ENCODE measurements at places on chromosomes 6 and 20. TPM values are rescaled to one million over a fixed set of nuclear protein-coding genes. Genes with fewer than 3 reads are reported as not detected.

The GRM1 gene
- total RNA-seq: not detected

The COL11A2 gene
- 0.32 TPM for total RNA-seq

The BMP7 gene
- 34.2 TPM for total RNA-seq

DNA sequence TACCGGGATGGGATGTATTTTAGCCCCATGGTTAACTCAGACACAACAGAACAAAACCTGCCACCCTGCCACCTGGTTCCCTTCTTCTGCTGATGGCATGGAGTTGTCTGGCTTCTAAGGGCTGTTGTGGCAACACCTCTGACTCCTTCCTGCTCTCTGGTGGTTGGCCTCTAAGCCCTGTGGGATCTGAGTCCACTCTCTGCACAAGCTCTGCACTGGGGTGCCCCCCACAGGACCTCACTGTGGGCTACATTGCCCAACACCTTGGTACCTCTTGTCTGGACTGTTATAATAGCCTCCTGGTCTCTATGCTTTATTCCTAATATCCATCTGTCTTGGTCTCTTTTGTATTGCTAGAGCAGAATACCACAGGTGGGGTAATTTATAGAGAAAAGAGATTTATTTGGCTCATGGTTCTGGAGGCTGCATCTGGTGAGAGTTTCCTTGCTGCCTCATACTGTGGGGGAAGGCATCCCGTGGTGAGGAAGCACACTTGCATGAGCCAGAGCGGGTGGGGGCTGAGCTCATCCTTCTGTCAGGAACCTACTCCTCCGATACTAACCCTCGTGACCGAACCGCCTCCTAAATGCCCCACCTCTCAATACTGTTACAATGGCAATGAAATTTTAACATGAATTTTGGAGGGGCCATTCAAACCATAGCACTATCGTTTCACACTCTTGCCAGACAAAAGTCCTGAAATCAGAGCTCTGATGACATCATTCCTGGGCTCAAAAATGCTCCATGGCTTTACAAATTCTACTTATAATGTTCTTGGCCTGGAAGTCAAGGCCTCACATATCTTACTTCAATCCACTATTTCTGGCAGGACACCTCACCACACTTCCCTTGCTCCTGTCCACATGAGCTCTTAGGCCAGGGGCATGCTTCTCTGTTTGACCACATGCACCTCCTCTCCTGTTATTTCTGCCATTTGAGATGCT, 127.2 kb downstream of the PAX1 start:
- ATAC-seq: no peak

GRCh38 chr20:22862671-22863230, 172.4 kb upstream of the SSTR4 start:
- no peak for ATAC-seq

- ATAC-seq: peak; percentile 58
These were observed 273.3 kb downstream of the ALDH8A1 start for GRCh38 chr6:134676307-134677281.

DNA sequence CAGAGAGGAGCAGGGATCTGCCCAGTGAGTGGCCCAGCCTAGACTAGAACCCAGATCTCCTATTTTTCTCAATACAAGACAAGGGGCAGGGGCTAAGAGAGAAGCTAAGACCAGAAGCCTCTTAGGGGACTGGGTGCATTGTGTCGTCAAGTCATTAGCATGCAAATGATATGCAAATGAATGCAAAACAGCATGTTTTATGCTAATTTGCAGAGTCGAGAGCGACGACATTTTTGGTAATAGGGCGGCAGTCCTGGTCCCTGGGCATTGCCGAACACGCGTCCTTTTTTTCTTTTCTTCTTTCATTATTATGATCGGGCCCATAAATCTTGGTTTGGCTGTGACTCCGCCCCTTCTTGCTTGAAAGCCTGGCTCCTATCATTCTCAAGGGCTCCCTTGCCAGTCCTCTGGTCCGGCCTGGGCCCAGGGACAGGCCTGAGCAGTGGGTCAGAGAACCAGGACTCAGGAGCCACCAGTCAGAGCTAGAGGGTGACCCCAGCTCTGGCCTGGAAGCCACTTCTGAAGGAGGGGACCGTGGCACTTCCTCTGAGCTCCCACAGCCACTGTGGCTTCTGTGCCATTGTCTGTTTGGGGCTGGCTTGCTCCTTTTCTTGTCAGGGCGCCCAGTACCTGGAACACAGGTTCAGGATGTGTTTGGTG, 32.0 kb upstream of the SCRT2 start:
- no peak for ATAC-seq

- no peak for ATAC-seq
These were observed 83.3 kb upstream of the AKIRIN2 start for GRCh38 chr6:87785229-87785862.

GRCh38 chr6:123580331-123580730, 56.4 kb downstream of the TRDN start:
- ATAC-seq: no peak

The STX11 gene
- total RNA-seq: 5.5 TPM

- ATAC-seq: no peak
These were observed 52.9 kb upstream of the AKAP12 start for GRCh38 chr6:151186804-151187330.

DNA sequence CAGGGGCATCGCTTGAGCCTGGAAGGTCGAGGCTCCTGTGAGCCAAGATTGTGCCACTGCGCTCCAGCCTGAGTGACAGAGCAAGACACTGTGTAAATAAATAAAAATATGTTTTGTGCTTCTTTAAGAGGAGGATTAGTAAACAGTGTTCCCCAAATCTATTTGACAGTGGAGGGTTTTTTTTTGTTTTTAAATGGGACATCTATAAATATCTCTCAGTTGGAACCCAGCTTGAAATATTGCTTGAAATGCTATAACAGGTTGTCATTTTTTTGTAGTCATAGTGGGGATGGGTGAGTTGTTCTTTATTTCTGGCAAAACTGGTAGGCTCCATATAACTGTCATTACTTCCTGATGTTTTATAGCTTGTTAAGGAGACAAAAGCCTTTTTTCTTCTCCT, 54.3 kb downstream of the CARMIL1 start:
- ATAC-seq: no peak

DNA sequence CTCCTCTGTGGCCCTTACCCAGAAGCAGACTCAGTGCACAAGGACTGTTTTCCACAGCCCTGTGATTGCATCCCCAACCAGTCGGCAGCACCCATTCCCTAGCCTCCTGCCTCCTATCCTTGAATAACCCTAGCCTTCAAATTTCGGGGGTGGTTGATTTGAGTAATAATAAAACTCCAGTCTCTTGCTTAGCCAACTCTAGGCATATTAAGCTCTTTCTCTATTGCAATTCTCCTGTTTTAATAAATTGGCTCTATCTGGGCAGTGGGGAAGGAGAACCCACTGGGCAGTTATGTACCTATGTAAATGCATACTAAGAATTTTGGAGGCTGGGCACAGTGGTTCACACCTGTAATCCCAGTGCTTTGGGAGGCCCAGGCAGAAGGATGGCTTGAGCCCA, 70.6 kb upstream of the ZMYND8 start:
- no peak for ATAC-seq

The CYP24A1 gene
- total RNA-seq: 1.3 TPM

DNA sequence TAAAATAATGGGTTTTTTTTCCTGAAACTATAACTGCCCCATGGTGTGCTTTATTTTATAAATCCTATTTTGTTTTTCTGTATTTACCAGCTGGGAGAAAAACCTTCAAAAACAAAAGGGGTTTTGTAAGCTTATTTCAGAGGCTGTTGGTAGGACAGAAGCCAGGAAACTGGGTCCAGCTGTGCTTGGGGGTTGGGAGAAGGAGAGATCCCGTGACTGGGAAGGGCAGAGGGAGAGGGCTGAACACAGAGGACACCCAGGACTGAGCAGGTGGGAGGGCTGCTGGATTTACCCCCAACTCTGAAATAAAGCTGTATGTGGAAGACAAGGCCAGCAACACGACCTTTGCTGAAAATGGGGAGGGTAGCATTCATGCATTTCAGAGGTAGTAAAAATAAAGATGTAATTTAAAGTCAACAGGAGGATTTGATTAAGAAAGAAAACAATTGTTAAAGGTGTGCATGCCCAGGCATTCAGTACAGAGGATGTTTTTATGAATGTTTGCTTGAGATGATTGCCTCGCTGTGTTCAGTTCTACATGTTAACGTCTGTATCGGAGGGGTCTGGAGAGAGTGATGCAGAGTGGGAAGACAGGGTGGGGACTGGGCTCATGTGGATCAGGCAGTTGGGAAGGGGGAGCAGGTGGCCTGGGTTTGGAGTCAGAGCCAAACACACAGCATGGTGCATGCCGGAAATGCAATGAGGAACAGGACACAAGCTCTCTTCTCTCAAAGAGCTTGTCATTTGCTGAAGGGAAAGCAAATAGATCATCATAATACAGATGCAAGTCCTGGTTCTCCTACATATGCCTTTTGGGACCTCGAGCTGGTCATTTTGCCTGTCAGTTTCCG, 21.4 kb downstream of the ARFGEF3 start:
- no peak for ATAC-seq

- peak; percentile 53 for ATAC-seq
These were observed 311.5 kb downstream of the HDGFL1 start for GRCh38 chr6:22880686-22881433.

GRCh38 chr6:562052-562676, 94.7 kb downstream of the HUS1B start:
- no peak for ATAC-seq

DNA sequence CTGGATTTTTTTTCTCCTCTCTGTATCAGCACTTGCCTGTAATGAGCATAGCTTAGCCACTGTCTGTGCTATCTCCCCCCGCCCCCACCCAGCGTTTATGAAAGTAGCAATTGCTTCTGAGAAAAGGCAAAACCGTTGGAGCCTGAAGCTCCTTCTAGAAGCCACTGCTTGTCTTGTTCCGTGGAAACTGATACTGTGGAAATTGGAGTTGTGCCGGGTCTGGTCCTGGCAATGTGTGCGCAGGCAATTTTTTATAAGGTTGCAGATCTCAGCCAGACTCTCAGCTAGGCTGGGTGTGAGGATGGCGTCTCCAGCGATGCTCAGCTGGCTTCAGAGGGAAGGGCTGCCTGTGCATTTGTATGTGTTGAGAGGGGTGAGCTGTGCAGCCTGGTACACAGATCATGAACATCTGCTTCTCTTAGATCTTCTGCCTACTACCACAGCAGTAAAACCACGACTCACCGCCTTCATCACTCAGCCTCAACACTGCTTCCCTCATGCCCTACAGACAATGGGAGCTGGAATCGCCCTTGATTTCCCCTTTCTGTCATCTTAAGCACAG, 72.4 kb upstream of the GTSF1L start:
- no peak for ATAC-seq

DNA sequence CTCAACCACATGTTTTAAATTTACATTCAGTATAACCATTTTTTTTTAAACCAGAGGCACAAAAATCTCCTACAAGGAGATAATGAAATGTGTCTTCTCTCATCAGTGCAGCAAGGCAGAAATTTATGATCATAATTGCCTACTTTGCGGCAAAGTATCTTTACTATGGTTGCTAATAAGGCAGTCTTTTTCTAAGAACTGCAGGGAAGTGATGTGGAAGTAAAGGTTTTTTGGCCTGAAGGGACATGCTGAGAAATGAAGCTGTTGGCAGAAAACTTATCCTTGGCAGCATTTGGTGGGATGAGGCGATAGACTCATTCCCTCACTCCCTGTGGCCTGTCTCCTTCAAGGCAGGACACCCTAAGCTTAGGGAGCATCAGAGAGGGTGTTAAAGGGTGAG, 48.7 kb downstream of the SCGN start:
- ATAC-seq: no peak

Measured in esophagus mucosa (tissue), 1 donor.